ENCODE measurements at places on chromosomes 5 and 9. TPM values are rescaled to one million over a fixed set of nuclear protein-coding genes. Genes with fewer than 3 reads are reported as not detected.

DNA sequence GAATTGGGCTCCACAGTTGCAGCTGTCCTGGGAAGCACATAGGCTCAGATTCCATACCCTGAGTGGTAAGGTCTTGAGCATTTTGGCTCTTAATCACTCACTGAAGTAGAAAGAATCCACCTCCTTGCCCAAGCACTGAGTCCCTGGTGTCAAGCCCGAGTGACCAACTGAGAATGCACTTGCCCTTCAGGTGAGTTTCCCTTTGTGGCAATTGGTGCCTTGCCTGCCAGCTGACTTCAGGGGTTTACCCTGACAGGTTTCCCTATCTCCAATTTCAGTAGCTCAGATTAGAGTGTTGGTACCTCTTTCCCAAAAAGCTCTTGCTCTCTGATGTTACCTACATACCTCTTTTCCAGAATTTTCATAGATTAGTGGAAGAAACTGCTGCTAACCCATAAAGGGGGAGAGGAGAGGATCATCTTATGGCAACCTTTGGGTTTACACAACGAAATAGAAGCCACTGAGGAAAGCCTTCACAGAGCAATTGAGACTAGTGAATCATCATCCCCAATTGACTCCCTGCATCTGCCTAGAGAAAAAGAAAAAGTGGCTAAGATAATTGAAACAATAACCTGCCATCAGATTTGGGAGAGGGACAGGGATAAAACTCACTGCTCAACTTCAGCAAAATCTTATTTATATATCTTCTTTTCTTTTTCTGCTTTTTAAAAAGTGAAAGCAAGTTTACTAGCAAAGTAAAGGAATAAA is 48.6 kb downstream of the CCL28 start:
- DNase-seq, result no peak

DNA sequence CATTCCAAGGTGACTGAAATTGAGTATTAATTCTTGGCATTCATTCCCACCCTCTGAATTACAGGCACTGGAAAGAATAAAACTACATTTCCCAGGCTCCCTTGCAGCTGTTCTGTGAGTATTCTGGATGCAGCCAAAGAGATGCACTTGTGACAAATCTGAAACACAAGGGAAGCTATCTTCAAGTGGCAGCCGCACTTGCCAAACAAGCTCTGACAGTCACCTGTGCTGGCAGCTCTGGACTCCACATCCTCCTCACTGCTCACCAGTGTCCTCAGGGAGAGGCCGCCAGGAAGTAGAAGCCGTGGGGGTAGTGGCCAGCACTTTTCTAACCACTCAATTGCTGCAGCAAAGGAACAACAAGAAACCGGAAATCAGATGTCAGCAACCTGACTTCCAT is 275.0 kb downstream of the NR2F1-AS1 start:
- peak; percentile 19 for DNase-seq

DNA sequence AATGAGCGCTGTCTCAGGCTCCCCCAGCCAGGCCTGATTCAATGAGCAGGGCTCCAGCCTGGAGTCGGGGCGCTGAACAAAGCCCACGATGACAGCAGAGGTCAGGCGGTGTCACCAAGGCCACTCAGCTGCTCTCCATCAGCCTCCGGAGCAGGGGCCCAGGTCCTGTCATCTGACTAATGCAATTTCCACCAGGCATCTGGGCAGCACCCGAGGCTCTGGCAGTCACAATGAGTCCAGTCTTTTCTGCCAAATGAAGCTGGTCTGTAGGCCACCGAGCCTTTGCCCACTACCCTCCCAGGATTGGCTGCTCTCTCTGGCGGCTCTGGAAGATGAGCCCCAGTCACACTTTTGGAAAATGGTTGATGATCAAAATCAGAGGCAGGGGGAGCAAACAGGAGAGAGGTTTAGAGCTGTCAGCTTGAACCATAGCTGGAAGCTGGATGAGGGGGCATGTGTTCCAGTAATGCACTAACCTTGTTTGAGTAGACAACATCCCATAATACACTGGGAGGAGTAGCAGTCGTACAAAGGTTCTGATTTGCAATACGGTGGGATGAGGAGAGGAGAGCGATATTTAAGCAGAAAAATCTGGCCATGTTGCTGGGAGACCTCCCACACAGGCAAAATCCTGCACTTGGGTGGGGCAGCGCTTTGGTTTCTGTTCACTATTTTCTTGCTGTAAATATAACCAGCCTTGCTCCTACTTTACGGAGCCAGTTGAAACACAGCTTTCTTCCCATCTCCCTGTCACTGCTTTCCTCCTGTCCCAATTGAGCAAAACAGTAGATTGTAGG is 306.4 kb upstream of the PANK3 start:
- DNase-seq, result peak; percentile 59

GRCh38 chr5:180364306-180364856 is 11.2 kb upstream of the GFPT2 start:
- DNase-seq, result no peak

DNA sequence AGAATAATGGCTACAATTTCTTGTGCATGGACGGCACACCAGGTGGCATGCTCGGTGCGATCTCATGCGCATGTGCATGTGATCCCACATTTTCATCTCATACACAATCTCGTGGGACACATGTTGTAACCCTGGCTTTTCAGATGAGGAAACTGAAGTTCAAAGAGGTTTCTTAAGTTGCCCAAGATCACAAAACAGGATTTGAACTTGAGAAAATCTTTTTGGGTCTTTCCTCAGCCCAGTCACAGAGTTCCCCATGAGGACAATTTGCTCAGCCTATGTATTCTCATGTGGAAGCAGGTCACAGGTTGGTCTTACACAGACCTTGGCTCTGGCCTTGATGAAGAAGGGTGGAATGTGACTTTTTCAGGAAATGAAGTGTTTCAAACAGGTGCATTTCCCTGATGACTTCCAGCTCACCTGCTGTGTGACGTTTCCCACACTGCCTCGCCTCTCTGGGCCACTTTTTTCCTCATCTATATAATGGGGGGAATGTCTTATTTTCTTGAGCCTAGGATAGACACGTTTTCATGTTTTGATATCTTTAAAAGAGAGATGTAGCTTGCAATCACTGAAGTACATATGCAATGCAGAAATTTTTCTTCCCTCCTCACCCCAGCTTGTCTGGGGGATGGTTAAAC is 7.1 kb upstream of the ORM1 start:
- DNase-seq, result no peak

GRCh38 chr5:61289241-61289640 is 42.8 kb upstream of the ZSWIM6 start:
- no peak for DNase-seq

DNA sequence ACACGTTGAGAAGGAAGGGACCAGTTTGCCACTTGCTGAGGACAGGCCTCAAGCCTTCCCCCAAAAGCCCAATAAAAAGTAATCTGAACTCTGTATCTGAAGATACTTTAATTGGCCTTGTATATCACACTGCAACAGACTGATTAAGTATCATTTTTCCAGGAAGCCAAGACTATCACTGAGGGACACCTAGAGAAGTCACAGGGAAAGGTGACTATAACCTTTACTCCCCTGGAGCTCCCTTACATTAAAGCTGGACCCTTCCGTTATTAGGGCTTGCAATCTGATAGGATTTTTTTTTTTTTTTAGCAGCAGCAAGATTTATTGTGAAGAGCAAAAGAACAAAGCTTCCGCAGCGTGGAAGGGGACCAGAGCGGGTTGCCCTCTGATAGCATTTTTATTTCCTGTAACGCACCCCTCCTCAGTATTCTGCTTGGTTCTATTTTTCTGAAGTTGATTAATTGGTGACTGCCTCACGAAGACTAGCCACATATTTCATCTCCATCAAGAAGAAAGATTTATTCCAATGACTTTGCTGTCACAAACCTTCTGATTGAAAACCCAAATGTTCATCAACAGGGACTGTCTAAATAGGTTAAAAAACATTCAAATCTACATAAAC is 2.7 kb downstream of the CDC14B start:
- no peak for DNase-seq

DNA sequence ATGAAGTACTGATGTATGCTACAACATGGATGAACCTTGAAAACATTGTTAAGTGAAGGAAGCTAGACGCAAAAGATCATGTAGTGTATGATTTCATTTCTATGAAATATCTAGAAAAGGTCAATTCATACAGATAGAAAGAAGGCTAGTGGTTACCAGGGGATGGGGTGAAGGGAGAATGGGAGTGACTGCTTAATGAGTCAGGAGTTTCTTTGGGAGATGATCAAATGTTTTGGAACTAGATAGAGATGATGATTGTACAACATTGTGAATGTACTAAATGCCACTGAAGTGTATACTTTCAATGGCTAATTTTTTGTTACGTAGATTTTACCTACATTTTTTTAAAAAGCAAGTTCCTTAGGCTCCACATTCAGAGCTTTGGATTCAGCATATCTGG is 14.9 kb upstream of the DELE1 start:
- DNase-seq, result no peak

DNA sequence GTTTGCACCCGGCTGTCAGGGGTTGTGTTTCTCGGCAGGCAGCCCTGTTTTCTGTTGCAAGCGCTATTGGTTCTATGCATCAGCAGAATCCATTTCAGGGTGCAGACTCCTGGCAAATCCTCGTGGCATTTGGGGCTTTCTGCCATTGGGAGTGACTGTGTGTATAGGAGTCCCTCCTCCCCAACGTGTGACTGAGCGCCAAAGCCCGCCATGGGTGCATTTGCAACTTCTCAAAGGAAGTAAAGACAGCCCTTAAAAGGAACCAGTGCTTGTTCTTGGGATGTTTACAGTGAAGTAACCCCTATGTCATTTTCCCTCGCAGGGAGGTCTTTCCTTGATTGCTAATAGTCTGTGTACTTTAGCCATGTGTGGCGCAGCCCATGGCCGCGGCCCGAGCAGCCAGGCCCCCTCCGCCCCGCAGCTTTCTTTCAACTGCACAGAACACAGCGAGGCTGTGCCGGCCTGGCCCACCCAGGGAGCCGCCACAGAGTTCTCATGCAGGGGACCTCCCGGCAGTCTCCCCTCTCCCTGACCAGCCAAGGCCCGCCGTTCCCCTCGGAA is 175.6 kb downstream of the HSD17B3 start:
- DNase-seq, result no peak

DNA sequence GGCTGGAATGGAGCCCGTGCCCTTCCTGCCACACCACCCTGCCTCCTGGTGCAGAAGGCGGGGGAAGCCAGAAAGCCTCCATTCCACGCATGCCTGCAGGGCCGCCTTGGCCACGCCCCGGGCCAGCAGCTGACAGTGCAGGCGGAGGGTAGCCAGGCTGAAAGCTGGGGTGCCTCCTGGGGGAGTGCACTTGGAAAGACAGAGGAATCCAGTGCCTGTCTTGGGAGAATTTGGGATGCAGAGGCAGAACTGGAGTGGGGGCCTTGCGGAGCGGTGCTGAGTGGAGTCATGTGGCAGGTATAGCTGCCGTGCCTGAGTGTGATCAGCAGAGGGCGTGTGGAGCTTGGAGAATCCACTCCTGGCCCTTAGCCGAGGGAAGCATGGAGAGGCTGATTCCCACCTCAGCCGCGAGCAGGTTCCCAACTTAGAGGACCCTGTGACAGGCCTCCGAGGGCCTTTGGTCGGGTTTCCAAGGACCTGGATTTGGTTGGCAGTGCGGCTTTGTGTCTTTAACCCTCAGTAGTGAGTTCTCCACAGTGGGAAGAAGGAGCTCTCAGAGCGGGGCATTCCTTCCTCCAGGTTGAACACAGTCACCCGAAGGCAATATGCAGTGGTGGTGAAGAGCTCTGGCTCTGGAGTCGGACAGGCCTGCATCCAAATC is 9.1 kb upstream of the URM1 start:
- peak; percentile 88 for DNase-seq

DNA sequence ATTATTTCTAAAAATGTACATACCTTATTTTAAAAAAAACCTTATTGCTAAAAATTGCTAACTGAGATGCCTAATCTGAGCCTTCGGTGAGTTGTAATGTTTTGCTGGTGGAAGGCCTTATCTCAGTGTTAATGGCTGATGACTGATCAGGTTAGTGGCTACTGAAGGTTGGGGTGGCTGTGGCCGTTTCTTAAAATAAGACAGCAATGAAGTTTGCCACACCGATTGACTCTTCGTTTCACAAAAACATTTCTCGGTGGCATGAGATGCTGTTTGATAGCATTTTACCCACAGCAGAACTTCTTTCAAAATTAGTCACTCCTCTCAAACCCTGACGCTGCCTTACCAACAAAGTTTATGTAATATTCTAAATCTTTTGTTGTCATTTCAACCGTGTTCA is 14.7 kb downstream of the CENPK start:
- no peak for DNase-seq

- no peak for DNase-seq
These were observed 5.4 kb downstream of the ADRA1B start for GRCh38 chr5:159921721-159922120.

DNA sequence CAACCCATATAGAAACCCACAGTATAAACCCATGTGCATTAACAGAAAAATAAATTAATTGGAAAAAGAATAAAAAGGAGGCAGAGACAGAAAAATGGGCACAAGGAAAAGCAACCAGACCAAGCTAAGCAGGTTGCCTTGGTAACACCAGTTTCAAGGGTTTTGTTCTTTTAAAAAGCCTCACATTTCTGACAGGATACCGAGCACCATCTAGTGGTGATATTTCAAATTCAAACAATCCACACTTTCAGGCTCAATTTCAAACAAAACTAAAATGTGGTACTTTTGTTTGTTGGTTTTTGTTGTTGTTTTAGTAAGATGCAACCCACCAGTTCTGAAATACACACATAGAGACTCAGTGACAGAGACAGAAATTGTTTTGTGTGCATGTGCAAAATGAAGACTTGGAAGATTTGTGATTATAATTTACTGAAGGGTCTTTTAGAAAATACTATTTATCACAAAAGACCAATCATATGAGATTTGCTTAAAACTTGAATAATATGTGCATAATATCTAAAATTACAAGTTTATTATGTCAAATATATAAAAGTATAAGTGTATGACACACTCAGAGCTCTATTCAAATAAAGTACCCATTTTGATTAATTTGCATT is 318.2 kb downstream of the SLCO4C1 start:
- DNase-seq, result no peak

- DNase-seq, result peak; percentile 37
These were observed 4.6 kb downstream of the PTCH1 start for GRCh38 chr9:95511952-95512708.

DNA sequence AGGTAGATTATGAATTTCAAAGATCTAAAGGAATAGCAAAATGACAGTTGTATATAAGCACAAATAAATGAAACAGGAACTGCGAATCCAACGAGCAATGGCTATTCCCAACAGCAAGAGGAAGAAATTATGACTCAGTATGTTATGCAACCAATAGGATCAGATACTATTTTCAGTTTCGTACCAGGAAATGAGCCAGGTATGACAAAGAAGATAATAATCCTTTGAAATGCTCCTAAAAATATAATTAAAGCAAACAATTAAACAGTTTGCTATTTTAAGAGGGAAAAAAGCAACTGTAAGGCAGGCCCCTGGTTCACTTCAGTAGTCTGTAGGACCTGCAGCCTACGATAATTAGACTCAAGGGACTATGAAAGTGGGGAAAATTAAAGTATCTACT is 58.9 kb downstream of the AUH start:
- DNase-seq, result no peak

- peak; percentile 65 for DNase-seq
These were observed 960 bp downstream of the NR2F1 start for GRCh38 chr5:93583768-93584595.

GRCh38 chr5:121949885-121950284 is 11.9 kb upstream of the SRFBP1 start:
- no peak for DNase-seq

Gene GABRB2
- 1.4 TPM for total RNA-seq

Gene HSPA4
- total RNA-seq, result 79.9 TPM

Gene SPINK6
- total RNA-seq, result not detected

Gene IL9
- not detected for total RNA-seq

Gene ACTBL2
- not detected for total RNA-seq

Gene PCDHB14
- total RNA-seq, result 3.9 TPM

Gene SLC4A9
- total RNA-seq, result 0.21 TPM

Gene AGXT2
- not detected for total RNA-seq

Gene FUBP3
- total RNA-seq, result 22.4 TPM
